ENCODE measurements at places on chromosomes 5 and 9.
A peak's percentile ranks its signal among the peaks of the same experiment; 100 is the strongest.

- peak; percentile 54 for DNase-seq
Measured at GRCh38 chr9:136726631-136727191, 14.3 kb downstream of the DIPK1B start.

GRCh38 chr5:36602704-36603321 lies 3.6 kb upstream of the SLC1A3 start:
- peak; percentile 5 for DNase-seq

DNA sequence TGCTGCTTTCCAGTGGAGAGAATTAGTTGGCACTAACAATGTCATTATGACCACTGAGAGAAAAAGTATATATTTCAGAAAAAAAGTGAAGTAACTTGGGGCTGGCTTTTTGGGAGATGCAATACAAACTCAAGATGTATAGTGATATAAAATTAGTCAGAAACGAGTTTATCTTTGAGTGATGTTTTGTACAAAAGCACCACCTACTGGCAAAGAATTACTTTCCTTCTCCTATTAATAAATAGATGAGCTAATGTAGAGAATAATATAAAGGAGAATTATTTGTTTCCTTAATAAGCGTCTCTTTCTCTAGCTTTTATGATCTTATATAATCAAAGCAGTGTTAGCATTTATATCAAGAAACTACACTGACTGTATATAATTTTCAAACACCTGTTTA lies 158.8 kb downstream of the MEF2C start:
- no peak for DNase-seq

GRCh38 chr5:143445776-143446175 lies 42.3 kb upstream of the NR3C1 start:
- DNase-seq, result no peak

DNA sequence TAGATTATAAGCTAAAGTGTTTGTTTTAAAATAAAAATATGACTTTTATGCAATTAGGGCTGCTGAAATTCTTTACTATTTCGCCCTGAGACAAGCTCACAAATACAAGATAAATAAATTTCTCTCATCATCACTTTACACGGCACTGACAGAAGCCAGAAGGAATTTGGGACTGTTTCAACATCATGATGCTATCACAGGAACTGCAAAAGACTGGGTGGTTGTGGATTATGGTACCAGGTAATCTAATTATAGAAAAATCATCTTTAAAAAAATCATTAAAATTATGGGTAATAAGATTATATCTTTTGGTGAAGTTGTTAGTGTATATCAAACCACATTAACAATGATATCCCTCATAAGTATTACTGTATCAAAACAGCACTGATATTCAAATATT lies 95.0 kb downstream of the MAN2A1 start:
- DNase-seq, result no peak

GRCh38 chr9:26863074-26863473 lies 29.5 kb downstream of the CAAP1 start:
- DNase-seq, result peak; percentile 14
